ENCODE measurements at places on chromosomes 4 and X. TPM values are rescaled to one million over a fixed set of nuclear protein-coding genes. Genes with fewer than 3 reads are reported as not detected.

- DNase-seq: no peak
Measured at GRCh38 chrX:124488412-124489161, 142.2 kb downstream of the SH2D1A start.

The TCEAL3 gene
- 11.4 TPM for polyA plus RNA-seq

DNA sequence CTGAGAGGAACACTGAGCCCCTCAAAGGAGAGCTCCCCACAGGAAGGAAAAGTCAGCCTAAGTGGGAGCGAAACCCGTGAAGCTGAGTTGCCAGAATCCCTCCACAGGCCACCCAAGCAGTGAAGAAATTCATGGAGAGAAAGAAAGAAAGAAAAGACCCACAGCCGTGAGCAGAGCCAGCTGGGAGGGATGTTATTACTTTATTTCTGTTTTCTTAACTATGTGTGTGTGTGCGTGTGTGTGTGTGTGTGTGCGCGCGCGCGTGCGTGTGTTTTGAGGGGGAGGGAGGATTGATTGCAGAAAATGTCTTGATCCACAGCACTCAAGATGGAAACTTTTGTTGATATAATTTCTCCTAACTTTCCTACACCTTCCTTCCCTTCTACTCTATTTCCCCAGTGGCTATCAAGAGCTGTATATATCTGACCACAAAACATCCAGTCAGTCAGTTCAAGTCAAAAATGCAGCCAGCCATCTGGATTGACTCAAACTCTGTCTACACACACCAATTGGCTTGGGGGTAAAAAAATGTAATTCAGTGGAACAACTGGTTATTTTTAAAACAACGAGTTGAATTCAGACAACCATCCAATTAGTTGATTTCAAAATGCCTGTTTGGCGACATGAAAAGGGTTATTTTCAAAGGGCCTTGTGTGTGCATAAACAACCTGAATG is 13.8 kb upstream of the GPC3 start:
- no peak for DNase-seq

The SLC6A8 gene
- polyA plus RNA-seq: 0.07 TPM

The PABPC5 gene
- polyA plus RNA-seq: not detected

The UBA6 gene
- polyA plus RNA-seq: 11.7 TPM

The GUCY1B1 gene
- polyA plus RNA-seq: 4.3 TPM

GRCh38 chr4:77849278-77849965 is 13.2 kb upstream of the MRPL1 start:
- peak; percentile 68 for DNase-seq

DNA sequence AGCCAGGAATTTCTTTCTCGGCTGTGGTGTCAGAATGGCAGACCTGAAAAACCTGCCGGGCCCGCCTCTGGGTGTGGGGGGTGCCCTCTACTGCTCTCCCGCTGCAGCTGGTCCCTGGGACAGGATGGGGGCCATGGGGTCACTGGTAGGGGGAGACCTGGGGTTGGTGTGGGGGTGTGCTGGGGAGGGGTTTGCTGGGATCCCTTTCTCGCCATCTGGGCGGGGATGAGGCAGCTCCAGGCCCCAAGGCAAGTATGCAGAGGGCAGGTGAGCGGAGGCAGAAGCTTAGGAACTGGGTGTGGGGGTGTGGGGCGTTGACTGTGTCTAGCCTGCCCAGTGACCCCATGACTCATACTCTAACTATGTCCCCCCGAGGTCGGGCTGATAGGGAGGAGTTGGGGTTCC is 884 bp downstream of the CCDC120 start:
- no peak for DNase-seq

The NLRP2B gene
- not detected for polyA plus RNA-seq
